ENCODE measurements at places on chromosomes 2 and 18.

DNA sequence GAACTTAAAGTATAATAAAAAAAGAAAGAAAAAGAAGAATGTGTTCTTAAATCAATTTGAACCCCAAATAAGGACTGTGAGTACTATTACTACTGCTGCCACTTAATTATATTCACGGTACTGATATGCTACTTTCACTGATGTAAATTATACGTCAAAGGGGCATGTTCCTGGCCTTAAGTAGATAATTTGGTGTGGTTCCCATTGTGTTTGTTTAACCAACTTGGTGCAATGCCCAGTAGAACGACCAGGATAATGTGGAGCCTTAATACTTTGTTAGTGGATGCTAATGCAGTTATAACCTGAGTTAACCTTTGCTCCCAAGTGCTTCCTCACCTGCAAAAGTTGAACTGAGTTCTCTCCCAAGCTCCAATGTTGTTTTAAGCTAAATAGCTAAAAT, 142.0 kb downstream of the NR4A2 start:
- no peak for DNase-seq

- no peak for DNase-seq
Measured at GRCh38 chr2:47150175-47150574, 4.9 kb downstream of the STPG4 start.

DNA sequence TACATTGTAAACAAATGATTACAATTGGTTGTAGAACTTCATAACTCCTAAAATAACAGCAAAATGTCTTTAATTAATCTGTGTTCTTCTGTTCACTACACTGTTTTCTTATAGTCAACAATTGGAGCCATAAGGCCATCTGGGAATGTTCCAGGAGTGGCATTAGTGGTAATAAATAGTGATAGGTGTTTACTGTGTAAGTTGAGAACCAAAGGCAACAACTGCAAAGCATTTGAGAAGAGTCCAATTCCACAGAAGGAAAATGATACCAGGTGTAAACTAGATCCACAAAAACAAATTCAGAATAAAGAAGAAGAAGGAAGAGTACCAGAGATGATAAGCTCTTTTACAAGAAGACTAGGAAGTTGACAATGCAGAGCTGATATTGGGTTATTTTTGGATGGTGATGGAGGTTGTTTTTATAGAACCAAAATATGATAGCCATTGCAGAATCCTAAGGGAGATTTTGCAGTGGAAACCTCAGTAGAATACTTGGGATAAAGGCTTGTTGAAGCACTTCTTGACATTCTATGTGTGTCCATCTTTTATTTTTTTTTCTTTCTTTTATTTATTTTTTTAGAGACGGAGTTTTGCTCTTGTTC, 52.9 kb downstream of the ANTXR1 start:
- no peak for DNase-seq

GRCh38 chr2:109129356-109129920, 433 bp downstream of the SH3RF3 start:
- no peak for DNase-seq

- DNase-seq: peak; percentile 10
Measured at GRCh38 chr2:100780203-100781008, 39.5 kb upstream of the NPAS2 start.

GRCh38 chr2:23600346-23600745, 215.4 kb downstream of the KLHL29 start:
- no peak for DNase-seq

GRCh38 chr2:158655628-158656027, 139.5 kb upstream of the DAPL1 start:
- no peak for DNase-seq

GRCh38 chr2:35598310-35598709, 757.3 kb upstream of the CRIM1 start:
- DNase-seq: no peak

- no peak for DNase-seq
Measured at GRCh38 chr2:62306751-62307468, 111.0 kb downstream of the B3GNT2 start.

- DNase-seq: no peak
Measured at GRCh38 chr2:113677330-113677729, 50.3 kb downstream of the RABL2A start.

DNA sequence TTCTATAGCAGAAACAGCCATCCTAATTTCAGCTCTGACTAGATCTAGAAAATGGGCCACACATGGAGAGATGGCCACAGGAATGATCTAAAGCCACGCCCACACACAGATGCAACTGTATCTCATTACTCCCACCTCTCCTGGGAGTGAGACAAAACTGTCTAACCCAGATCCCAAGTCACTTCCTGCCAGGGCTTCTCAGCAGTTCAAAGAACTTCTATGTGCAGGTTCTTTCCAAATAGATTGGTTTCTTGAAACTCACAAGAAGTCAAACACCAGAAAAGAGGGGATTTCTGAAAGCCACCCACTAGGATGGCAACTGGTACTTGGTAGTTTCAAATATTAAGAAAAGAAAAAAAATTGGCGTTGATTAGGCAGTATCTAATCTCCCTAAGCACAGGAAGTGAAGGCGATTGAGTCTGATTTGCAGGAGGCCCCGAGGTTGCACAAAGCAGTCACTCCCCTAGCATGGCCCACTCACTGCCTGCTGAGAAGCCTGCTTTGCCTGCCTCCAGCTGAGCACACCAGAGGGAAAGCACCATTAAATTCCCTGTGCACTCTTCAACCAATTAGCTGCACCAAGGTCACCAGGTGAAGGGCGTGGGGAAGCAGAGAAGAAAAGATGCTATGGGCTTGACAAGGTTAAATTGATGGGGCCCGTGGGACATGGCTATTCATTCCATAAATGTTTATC, 51.1 kb downstream of the PAPOLG start:
- DNase-seq: peak; percentile 87

DNA sequence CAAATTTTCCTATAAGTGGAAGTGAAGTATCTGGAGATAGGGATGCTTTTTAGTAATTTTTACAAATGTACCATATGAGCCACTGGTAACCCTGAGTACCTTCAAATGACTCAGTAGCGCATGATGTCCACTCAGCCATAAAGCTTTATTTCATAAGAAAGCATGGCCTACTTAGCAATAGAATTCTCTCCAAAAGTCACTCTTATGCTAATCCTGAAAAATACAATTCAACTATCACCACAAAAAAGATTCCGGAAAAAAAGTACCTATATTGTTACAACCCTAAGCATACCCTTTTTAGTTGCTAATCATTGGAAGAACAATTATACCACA, 732.2 kb downstream of the SOCS6 start:
- no peak for DNase-seq

DNA sequence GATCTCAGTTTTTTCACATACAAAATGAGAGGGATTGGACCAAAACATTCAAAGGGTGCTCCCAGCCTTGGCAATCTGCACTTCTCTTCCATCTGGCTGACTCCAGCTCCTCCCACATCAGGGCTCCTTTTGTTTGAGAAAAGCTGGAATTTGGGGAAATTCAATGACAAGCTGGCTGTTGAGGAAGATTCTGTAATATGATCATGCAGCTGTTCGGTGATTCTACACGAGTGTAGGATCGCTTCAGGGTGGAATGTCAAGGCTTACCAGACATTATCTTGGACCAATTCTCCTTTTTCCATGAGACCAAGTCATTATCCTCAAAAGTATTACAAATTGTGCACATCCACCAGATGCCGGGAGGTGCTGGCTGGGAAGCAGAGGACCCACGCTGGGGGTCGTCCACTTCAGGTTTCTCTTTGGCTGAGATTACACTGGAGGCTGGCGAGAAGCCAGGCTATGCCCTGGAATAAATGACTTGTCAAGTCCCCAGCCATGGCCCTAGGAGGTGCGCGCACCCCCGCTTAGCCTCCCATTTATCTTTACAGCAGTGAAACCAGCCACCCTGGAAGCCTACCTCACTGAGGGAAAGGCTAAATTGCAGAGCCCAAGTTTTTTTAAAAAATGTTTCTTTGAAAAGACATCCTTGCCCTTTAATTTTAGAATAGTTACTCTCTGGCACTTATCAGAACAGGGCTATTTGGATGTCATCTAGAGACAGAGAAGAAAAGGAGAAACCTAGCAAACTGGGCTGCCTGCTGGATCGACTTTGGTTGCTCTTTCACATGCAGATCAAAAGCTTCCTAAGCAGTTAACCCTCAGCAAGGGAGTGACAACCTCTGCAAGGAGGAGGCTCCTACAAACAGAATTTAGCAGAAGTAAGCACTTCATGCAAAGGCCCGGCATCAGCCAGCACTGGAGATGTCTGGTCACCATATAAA, 42.5 kb upstream of the LCLAT1 start:
- DNase-seq: no peak

GRCh38 chr18:23689031-23689615, at the start of gene LAMA3:
Gene LAMA3 (plus strand): TSS chr18:23689453. CDS start chr18:23689684, 231 bp downstream.
- peak; percentile 43 for DNase-seq

GRCh38 chr2:217990389-217990788, 12.4 kb downstream of the TNS1 start:
- no peak for DNase-seq
